ENCODE measurements at places on chromosomes 2 and 18.

DNA sequence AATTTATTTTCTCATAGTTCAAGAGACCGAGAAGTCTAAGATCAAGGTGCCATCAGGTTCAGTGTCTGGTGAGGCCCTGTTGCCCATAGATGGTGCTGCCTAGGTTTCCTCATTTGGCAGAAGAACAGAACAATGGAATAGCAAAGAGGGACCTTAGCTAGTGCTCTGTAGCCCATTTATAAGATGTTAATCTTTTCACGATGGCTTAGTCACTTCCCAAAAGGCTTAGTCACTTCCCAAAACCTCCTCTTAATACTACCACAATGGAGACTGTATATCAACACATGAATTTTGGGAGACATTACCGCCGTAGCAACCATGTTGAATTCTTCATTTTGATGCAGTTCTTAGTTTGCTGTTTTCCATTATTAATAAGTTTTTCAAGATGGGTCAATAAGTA, 246.3 kb upstream of the NRP2 start:
- DNase-seq: no peak

- DNase-seq: peak; percentile 67
Measured at GRCh38 chr2:10297959-10298531, 4.7 kb upstream of the HPCAL1 start.

GRCh38 chr18:34773378-34773777, 63.3 kb downstream of the DTNA start:
- DNase-seq: no peak

- DNase-seq: no peak
Measured at GRCh38 chr18:2412996-2413751, 158.1 kb downstream of the METTL4 start.

- DNase-seq: no peak
Measured at GRCh38 chr2:167383610-167384194, 495.4 kb downstream of the XIRP2 start.

- DNase-seq: no peak
Measured at GRCh38 chr2:167764772-167765341, 482.5 kb downstream of the STK39 start.

DNA sequence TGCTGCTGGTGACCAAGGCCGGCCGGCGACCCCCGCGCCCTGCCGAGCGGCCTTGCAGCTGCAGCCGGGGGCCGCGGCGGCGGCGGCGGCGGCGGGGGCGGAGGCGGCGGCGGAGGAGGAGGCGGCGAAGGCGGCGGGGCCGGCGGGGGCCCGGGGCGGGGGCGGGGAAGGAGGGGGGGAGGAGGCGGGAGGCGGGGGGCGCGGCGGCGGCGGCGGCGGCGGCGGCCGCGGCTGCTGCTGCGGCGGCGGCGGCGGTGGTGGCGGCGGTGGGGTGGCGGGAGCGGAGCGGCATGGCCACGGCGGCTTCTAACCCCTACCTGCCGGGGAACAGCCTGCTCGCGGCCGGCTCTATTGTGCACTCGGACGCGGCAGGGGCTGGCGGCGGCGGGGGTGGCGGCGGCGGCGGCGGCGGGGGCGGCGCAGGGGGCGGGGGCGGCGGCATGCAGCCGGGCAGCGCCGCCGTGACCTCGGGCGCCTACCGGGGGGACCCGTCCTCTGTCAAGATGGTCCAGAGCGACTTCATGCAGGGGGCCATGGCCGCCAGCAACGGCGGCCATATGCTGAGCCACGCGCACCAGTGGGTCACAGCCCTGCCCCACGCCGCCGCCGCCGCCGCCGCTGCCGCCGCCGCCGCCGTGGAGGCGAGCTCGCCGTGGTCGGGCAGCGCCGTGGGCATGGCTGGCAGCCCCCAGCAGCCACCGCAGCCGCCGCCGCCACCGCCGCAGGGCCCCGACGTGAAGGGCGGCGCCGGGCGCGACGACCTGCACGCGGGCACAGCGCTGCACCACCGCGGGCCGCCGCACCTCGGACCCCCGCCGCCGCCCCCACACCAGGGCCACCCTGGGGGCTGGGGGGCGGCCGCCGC, 1.5 kb downstream of the POU3F3 start:
- DNase-seq: no peak

- DNase-seq: no peak
Measured at GRCh38 chr2:202148515-202149154, 75.6 kb downstream of the KIAA2012 start.

DNA sequence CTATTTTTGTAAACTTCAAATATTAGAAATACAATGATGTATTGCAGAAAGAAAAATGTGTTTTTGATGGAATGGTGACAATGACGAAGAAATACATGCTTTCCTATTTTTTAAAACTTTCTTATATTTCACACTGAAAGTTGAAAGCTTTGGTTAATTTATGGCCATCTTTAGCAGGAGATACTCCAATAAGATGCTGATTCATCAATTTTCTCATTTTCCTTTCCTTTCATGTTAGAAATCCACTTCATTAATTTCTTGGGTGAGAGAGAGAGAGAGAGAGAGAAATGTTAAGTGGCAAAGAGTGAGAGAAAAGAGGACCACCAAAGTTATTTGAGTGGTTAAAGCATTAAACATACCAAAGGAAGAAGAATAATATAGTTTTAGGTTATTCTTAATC, 28.6 kb upstream of the MAP2 start:
- DNase-seq: no peak

DNA sequence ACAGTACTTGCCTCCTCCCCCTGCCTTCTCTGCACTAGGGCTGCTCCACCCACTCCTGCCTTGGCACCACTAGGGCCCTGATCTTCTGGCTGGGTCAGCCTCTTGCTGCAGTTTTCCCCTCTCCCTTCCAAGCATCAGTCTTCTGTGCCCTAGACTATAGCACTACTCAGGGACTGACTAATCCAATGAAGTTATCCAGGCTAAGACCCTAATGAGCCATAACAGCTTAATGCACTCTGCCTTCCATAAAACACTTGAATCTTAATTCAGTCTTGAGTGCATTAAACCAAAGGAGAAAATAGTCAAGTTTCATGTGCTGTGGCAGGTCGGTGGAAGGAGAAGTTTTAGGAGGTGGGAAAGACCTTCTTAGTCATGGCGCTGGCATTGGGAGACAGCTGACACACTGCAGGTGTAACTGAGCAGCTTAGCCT, 95.7 kb downstream of the BIN1 start:
- DNase-seq: no peak

DNA sequence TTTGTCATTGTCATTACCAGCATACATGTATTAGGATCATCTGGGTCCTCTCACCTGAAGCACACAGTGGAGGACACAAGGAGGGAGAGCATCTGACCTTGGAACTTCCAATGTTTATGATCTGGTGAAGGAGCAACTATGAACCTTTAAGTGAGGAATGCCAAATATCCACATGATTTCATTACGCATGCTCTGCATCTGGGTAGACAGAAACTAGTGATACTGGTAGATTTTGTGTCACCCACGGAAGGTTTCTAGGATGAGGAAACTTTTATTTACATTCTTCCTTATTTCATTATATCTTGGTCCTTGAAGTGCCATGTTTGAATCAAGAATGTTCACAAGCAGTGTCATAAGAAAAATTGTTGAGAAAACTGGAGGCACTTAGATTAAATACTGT, 32.1 kb downstream of the SPC25 start:
- DNase-seq: no peak

GRCh38 chr2:206011795-206012194, 74.2 kb downstream of the INO80D start:
- no peak for DNase-seq

GRCh38 chr18:70331456-70332097, 42.7 kb downstream of the SOCS6 start:
- DNase-seq: no peak

- DNase-seq: no peak
Measured at GRCh38 chr2:230889911-230890601, 25.3 kb downstream of the ITM2C start.

DNA sequence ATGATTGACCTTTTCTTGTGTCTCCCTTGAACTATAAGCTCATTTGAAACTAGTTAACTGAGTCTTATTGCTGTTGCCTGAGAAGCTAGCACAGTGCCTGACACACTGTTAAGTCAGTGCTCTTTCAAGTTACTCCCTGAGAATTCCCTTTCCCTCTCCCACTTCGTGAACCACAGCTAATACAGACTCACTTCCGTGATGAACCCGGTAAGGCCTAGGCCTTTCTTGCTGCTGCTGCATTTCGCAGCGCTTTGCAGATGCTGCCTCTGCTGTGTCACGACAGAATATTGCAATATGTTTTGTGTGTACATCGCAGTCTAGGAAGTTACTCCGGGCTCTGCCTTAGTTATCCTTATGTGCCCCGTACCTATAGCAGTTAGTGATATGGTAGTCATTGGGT, 42.8 kb downstream of the LIMS1 start:
- no peak for DNase-seq

- no peak for DNase-seq
Measured at GRCh38 chr2:186749219-186749618, 55.4 kb downstream of the FAM171B start.

DNA sequence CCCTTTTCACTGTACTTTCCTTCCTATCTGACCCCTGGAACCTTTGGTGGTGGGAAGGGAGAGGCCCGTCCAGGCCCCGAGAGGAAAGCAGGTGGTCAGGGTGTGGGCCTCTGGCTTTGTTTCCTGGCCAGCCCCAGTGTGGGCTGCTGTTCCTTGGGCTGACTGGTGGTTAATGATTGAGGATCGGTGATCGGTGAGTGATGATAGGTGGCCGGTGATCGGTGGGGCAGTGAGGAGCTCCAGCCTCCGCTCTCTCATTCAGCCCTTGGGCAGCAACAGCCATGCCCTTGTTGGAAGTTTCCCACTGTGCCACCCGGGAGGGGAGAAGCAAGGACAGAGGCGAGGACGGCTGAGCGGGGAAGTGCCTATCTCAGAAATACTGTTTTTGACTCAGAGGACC, 7.3 kb downstream of the ACKR3 start:
- no peak for DNase-seq

DNA sequence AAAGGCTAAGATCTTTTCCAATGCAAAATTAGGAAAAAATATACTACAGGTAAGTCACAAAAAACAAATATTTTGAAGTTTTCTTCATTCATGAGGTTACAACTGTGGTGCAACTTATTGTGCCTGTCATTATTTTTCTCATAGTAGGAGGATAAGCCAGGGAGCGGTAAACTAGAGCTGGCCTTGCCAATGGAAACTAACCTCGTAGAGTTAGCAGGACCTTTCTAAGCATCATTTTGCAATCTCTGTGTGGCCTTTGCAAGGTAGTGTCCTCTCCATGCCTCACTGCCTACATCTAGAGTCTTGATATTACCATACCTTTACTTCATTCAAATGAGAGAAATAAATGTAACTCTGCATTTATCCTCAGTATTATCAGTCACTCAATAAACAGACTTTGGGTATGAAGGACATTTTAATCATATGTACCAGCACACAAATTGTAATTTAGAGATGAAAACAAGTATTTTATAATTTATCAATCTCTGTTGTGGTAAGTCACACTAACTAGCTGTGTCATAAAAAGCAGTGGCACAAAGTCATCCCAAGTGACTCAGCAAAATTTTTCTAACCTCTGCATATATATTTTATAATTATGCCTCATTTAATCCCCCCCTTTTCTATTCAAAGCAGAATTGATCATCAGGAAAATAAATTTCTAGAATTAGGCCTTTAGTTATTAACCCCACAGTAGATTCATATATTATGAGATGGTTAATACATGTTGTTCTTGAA, 47.0 kb downstream of the LANCL1 start:
- DNase-seq: no peak

- no peak for DNase-seq
Measured at GRCh38 chr2:199810422-199811171, 40.4 kb downstream of the FTCDNL1 start.

DNA sequence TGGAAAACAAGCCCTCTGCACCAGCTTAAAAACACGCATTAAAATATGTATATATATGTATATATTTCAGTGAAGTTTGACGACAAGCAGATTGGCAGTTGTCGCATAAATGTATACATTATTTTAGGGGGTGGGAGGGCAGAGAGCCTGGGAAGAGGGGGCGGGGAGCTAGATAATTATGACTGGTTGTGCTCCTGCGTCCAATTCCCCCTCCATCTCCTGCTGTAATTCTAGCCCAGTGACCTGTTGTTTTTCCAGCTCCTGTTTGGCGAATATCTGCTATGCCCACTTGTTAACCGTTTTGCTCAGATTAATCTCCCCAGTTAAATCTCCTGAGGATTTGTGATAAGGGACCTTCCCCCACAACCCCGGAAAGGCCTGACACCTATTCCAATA, 656 bp downstream of the UNC80 start:
- DNase-seq: no peak

DNA sequence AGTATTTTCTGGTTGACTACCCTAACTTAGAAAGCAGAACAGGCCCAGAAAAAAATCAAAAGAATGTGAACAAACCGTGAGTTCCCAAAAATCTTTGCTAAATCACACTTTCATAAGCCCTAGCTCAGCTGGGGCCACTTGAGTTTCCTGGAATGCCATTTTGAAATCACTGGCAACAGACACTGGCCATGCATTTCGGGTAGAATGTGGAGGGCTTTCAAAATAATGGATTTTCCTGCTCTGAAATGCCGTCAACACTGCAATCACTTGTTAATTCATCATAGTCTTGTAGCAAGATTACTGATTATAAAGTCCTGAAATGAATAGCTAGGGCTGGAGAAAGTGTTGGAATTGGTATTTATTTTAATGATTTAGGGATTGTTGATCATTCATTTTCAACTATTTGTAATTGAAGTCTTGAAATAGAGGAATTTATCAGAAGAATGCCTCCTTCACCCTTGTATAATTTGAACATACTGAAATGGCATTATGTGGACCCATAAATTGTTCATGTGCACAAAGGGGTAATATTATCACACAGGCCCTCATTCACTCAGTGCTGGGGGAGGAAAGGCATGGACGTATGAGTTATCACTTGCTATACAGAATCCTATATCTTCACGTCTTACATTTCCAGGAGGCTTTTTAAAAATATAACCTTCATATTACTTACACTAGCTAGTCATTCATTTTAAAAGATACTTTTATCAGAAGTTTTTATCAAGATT, 134.8 kb downstream of the DTNA start:
- DNase-seq: no peak

GRCh38 chr2:97745474-97746174, 32.2 kb downstream of the ZAP70 start:
- DNase-seq: peak; percentile 78

- DNase-seq: no peak
Measured at GRCh38 chr2:145685383-145686050, 1165.6 kb upstream of the ZEB2 start.

- no peak for DNase-seq
Measured at GRCh38 chr2:200335657-200336056, 29.2 kb downstream of the SPATS2L start.

- DNase-seq: no peak
Measured at GRCh38 chr2:64998658-64999061, 9.5 kb downstream of the SLC1A4 start.

DNA sequence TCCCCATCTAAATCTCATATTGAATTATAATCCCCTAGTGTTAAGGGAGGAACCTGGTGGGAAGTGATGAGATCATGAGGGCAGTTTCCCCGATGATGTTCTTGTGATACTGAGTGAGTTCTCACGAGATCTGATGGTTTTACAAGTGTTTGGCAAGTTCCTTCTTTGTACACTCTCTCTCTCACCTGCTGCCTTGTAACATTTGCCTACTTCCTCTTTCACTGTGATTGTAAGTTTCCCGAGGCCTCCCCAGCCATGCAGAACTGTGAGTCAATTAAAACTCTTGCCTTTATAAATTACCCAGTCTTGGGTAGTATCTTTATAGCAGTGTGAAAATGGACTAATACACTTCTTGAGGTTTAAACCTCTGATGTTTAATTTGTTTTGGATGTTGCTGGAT, 177.5 kb downstream of the CD8B2 start:
- no peak for DNase-seq
